A172 (cell line): ENCODE measurements at places on chromosomes 13 and 19. TPM values are rescaled to one million over a fixed set of nuclear protein-coding genes. Genes with fewer than 3 reads are reported as not detected.

GRCh38 chr13:73090116-73090822 is 31.5 kb downstream of the KLF5 start:
- DNase-seq: peak; percentile 92

DNA sequence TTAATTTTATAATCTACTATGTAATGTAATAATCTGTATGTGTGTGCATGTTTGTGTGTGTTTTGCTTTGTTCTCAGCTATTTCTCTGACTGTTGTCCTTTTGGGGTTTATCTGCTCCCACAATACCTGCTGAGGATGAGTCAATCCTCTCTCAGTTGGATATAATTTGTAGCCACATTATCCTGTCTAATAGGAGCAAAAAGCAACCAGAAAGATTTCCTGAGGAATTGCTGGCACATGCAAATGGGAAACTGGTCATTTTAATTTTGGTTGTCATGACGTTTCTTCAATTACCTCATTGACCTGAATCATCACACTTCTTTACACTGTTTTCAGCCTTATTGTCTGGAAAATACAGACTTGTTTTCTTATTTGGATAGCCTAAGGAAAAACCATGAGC is 488.4 kb downstream of the KLF5 start:
- DNase-seq: peak; percentile 1

GRCh38 chr13:112132142-112132541 is 65.2 kb downstream of the SOX1 start:
- DNase-seq: no peak

DNA sequence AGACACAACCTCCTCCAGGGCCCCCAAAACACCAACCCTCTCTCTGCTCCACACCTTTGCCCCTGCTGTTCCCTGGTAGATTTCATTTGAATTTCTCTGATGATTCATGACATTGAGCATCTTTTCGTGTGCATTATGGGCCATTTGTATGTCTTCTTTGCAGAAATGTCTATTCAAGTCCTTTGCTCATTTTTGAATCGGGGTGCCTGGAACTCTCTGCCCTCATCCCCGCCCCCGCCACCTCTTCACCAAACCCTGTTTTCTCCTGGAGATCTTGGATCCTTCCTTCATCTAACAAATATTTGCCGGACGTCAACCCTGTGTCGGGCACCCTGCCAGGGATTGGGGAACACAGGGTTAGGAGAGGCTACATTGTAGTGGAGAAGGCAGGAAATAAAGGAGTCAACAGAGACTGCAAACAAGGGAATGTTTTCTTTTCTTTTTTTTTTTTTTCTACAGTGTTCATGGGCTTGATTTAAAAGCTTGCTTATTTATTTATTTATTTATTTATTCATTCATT is 25.5 kb upstream of the SLC1A5 start:
- no peak for DNase-seq

GRCh38 chr13:36282821-36283432 is 14.7 kb downstream of the CCDC169 start:
- peak; percentile 14 for DNase-seq

DNA sequence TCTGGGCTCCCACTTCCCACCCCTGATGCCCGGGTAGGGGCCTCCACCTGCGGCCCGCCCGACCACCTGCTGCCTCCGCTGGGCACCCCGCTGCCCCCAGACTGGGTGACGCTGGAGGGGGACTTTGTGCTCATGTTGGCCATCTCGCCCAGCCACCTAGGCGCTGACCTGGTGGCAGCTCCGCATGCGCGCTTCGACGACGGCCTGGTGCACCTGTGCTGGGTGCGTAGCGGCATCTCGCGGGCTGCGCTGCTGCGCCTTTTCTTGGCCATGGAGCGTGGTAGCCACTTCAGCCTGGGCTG is 7.9 kb downstream of the DBP start:
- no peak for DNase-seq

DNA sequence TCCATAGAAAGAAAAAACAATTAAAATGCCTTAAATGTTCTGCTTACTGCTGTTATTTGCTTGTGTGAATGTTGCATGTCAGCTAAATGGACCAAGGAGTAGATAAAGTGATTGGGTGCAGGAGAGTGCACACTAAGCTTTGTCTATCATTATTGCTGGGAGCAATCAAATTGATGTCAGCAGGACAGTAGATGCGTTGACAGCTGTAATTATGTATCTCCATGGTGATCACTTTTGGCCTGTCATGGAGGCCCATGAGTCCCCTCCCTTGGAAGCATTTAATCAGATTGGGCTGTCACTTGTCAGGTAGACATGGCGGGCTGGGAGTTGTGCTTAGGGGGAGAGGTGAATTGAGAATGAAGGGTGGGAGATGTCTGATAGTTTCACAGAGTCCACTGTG is 215.3 kb downstream of the PCCA start:
- no peak for DNase-seq

DNA sequence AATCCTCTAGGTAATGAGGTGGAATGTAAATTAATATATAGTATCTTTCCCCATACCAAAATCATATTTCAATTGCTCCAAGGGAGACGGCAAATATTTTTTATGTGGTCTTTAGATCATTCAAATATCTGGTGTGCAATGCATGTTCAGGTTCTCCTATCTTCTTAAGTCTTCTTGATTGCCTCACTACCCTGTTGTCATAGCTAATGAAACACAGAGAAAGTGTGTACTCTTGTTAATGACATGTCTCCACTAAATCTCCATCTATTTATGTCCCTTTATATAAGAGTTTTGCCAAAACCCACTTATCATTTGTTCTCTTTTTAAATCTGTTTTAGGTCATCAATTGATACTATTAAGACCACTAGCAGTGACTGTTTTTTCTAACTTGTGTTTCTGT is 6.6 kb downstream of the STARD13 start:
- no peak for DNase-seq

GRCh38 chr13:41053384-41053826 is 7.9 kb upstream of the WBP4 start:
- no peak for DNase-seq

DNA sequence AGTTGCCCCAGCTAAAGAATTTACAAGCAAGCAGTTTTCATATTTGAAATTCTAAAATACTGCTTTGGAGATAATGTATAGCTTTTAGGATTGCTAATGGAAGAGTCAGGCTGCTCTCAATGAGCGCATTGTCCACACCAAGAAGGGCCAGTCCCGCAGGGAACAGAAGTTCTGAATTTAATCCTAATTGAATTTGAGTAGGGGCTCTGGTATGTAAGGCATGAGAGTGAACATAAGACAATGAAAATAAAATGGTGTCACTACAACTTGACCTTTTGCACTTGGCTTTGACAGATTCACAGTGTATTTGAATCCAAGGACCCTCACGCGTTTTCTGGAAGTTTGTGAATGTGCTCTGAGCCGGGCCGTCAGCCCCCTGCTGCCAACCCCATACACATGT is 32.6 kb downstream of the RAB20 start:
- DNase-seq: no peak

GRCh38 chr19:40035996-40036395 is 20.0 kb downstream of the ZNF780B start:
- DNase-seq: peak; percentile 36

- DNase-seq: no peak
These were observed 185.4 kb downstream of the POSTN start for GRCh38 chr13:37413161-37413560.

DNA sequence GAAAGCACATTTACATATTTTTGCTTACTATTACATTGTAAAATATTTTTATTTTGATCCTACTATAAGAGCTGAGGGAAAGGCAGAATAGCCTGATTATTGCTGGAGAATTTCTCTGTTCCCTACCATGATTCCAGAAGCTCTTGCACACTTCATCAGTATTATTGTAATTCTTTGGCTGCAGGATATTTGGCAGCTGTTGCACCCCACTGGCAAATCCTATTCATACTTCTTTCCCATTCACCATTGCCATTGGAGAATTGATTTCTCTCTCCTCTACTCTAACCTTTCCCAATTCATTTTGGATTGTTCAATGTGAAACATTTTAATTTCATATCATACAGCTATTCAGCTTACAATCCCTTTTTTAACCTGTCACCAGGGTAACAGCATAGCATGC is 238.0 kb downstream of the GGACT start:
- no peak for DNase-seq

- no peak for DNase-seq
These were observed 33.1 kb downstream of the CAPN12 start for GRCh38 chr19:38710928-38711725.

ZNF544 gene
- total RNA-seq: not detected in 2 replicates

PCDH9 gene
- total RNA-seq: 0.02 TPM in 1 of 2 replicates, not detected in the other

ZNF566 gene
- 7.1 and 8.5 TPM in 2 replicates for total RNA-seq

SPIB gene
- 0.07 and 0.14 TPM in 2 replicates for total RNA-seq

CACNG7 gene
- total RNA-seq: 0.07 TPM in 1 of 2 replicates, not detected in the other
